ENCODE measurements at places on chromosomes 7 and 10.

- peak; percentile 79 for DNase-seq
Observed at GRCh38 chr10:122565766-122566206, 5.2 kb downstream of the DMBT1 start.

DNA sequence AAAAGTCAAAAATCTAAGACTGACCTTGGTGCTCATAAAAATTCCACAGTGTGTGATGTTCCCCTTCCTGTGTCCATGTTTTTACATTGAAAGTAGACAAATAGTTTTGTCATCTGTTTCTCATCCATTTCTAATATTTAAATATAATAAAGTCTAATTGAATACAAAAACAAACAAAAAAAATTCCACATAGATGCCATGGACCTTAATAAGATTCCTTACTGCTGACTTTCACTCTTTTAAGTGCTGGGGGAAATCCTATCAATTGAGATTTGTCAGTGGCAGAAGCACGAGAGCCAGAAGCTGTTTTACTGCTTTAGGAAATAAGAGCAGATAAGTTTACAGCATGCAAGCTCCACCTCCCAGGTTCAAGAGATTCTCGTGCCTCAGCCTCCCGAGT is 310.0 kb downstream of the ABCA13 start:
- DNase-seq: no peak

GRCh38 chr7:45968856-45969541 is 47.9 kb upstream of the IGFBP3 start:
- DNase-seq: no peak

DNA sequence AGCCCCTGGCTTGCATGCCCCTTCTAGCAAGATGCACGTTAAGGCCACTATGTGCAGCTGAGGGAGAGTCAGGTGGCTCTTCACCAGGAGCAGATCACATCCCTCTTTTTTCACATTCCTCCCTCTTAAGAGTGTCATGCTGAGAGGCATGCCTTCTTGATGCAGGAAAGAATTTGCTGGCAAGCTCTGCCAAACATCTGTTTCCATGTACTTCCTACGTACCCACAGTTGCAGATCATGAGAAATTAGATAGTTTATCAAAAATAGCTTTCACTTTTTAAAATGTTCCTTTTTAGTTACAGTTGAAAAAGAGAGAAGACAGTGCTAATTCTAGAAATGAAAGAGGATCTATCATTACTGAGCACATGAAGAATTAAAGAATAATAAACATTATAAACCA is 79.7 kb upstream of the ZNF722 start:
- DNase-seq: no peak

DNA sequence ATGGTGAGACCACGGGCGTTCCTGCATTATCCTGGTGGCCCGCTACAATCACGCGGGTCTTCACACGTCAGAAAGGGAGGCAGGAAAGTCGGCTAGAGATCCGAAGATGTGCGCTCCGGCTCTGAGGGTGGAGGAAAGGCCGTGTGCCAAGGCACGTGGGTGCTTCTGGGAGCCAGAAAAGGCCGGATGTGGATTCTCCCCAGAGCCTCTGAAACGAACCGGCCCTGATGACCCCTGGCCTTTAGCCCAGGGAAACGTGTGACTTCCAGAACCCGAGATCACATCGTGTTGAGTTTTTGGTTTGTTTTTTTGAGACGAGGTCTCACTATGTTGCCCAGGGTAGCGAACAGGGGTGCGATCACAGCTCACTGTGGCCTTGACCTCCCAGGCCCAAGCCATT is 244.2 kb downstream of the ELFN1 start:
- no peak for DNase-seq

GRCh38 chr7:18313965-18314364 is 181.6 kb upstream of the HDAC9 start:
- DNase-seq: no peak

DNA sequence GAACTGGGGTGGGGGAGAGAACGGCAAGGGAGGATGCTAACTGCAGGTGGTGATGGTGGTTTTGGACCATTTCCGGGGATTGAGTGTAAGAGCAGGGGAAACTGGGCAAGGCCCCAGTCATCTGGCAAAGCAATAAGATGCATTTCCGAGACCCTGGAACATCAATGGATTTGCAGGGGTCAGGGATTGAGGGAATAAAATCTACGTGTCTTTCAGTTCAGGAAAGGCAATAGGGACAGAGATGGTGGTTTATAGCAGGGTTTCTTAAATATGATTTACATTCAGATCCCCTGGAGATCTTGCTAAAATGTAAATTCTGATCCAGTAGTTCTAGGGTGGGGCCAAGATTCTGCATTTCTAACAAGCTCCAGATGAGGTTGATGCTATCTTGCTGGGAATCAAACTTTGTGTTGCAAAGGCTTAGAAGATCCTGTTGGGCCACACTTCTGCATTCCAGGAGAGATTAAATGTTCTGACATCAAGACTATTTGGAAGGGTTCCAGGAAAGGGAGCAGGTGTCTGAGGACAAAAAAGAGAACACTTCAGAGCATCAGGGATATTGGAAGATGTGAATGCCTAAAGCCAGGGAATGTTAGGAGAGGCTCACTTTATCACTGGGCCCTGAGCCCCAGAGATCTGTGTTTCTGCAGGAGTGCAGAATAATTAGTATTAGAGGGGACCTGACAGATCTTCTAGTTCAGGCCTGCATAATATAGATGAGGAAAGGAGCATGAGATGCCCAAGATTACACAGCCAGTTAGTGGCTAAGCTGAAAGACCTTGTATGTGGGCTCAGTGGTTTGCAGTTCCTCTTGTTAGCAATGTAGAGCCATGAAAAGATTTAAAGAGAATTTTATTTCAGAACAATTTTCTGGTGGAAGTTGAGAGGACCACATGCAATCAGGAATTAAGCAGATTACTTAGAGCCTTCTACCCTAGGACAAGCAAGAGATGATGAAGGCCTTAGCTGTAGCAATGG is 32.4 kb downstream of the BLNK start:
- DNase-seq: no peak

DNA sequence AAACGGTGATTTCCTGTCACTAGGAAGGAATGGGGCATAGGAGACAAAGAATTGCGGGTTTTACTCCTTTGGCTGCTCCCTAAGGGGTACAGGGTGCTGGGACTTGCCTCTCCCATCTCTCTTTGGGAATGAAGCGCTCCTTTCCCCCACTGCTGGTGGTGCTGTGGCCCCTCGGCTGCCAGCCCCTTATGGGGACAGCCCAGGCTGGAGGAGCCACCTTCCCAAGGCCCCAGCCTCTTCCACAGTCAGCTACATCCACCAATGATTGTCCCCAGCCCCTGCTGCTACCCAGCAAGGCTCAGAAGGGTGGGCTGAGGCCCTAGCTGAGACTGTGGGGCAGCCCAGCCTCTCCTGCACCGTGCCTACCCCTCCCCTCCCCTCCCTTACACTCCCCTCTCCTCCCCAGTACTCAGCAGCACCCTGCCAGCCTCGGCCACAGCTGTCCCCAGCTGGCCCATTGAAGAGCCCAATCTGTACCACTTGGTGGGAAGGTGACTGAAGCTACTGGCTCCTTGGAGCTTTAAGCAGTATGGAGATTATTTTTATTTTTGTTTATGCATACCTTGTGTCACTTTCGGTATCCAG is 19.0 kb downstream of the PRKAG2 start:
- DNase-seq: no peak

GRCh38 chr7:64888901-64889685 is 14.0 kb upstream of the ZNF273 start:
- no peak for DNase-seq

DNA sequence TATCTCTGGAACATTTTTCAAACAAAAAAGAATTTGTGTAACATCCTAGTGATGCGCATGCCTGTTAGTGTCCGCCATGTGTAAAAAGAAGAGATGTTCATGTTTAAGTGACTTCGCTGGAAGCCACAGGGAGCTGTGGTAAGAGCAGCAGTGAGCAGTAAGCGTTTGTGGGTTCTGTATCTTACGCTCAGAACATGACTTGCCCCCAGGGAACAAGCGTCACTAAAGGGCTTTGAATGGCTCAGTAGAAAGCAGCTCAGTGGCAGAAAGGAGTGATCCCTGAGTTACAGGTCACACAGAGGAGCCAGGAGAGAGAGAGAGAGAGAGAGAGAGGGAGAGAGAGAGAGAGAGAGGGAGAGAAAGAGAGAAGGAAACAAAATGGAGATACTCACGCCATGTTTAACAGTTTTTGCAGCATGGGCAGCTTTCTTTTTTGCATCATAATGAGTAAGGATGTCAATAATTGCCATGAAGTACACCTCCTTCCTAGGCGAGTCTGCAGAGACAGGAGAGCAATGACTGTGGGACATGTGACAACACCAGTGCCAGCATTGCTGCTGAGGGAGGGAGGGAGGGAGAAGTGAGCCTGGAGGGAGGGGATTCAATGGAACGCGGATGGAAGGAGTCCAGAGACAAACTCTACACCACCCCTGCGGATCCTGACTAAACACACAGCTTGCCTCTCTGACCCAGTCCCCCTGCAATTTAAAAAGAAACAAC is 174.6 kb downstream of the PIP4K2A start:
- no peak for DNase-seq

DNA sequence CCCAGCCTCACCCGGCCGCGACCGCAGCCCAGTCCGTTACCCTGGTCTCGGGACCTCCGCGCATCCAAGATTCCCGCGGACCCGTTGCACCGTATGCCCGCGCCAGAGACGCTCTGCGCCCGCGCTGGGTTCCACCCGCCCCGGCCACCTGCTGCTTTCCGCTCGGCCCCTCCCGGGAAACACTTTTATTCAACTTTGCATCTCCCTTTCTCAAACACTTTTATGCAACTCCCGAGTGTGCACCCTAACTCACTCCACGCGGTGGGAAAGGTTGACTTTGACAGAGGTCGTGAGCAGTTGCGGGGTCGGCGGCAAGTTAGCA is at the start of gene ODAD2:
Gene ODAD2 (minus strand): TSS at position 126 of the 322 bp plus-strand sequence. CDS start 3,937 bp downstream, outside the sequence.
- DNase-seq: no peak

- DNase-seq: no peak
Observed at GRCh38 chr7:20748853-20749252, 37.8 kb downstream of the SP8 start.

GRCh38 chr7:142438923-142439515 is 181.2 kb upstream of the PRSS58 start:
- DNase-seq: no peak

GRCh38 chr7:50497968-50498367 is 47.8 kb upstream of the FIGNL1 start:
- DNase-seq: no peak

GRCh38 chr7:18903695-18904094 is 213.7 kb downstream of the TWIST1 start:
- no peak for DNase-seq

- no peak for DNase-seq
Observed at GRCh38 chr7:55367283-55367840, 2.2 kb downstream of the LANCL2 start.

GRCh38 chr7:103626776-103627175 is 180.8 kb upstream of the SLC26A5 start:
- no peak for DNase-seq

DNA sequence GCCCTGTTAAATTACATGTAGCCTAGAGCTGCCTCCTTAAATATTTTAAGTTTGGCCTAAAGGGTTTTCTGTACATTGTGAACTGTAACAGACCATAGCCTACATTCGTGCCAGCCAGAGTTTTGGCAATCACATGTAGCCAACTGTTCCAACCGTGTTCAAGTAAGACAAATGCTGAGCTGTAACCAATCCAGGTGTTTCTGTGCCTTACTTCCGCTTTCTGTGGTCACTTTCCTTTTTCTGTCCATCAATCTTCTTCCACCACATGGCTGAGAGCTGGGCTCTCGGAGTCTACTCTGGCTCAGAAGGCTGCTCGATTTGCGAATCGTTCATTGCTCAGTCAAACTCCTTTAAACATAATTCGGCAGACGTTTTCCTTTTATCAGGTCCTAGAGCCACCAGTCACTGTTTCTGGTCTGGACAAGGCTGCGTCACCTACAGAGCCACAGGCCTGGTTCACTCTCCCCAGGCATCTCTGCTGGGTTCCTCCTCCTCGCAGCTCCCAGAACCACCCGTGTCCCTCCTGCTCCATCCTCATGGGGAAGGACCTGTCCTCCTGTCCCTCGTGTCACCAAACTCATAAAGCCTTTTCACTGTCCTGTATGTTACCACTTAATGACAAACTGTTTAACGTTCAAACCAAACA is 158.0 kb upstream of the RHEB start:
- DNase-seq: peak; percentile 9

GRCh38 chr10:71326464-71326881 is 7.4 kb downstream of the SLC29A3 start:
- DNase-seq: no peak

DNA sequence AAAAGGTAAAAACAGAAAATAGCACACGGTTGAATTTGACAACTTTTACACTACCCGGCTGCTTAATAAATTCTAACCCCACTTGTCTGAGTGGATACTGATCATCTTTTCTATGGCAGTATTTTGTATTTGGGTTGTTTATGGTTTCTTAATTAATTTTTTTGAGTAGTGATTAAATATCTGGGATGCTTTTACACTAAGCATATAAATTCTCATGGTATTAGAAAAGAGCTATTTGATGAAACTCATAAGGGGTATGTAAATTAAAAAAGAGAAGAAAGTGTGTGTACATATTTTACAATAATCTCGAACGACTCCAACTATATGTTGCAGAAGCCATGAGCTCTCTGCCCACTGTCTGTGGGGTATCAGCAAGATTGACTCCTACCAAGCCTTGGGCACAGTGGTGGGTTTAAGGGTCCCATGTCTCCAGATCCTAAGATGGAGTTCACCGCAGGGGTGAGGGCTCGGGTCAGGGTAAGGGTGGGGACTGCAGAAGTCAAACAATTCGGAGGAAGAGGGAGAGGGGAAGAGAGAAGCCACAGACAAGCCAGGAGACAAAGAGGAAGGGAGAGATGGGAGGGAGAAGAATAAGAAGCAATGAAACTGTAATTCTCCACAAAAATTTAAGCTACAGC is 7.6 kb upstream of the HOXA13 start:
- DNase-seq: no peak

DNA sequence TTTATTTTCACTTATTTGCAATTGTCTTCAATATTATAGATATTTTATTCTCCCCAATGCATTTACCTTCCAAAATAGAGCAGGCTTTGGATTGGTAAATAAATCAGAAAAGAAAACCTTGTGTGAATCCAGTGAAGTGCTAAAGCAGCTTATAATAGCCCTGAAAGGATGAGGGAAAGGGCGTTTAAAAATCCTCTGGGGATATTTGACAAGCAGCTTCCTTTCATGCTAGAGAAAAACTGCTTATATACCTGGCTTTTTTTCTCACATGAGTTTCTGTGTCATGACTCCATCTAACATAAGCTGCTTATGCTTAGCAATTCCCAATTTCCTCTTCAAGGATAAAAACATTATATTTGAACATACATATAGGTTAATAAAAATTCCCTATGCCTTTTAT is 221.6 kb upstream of the SEMA3E start:
- no peak for DNase-seq

Measured in NAMALWA (cell line).